ENCODE measurements at places on chromosomes 6 and 20.

DNA sequence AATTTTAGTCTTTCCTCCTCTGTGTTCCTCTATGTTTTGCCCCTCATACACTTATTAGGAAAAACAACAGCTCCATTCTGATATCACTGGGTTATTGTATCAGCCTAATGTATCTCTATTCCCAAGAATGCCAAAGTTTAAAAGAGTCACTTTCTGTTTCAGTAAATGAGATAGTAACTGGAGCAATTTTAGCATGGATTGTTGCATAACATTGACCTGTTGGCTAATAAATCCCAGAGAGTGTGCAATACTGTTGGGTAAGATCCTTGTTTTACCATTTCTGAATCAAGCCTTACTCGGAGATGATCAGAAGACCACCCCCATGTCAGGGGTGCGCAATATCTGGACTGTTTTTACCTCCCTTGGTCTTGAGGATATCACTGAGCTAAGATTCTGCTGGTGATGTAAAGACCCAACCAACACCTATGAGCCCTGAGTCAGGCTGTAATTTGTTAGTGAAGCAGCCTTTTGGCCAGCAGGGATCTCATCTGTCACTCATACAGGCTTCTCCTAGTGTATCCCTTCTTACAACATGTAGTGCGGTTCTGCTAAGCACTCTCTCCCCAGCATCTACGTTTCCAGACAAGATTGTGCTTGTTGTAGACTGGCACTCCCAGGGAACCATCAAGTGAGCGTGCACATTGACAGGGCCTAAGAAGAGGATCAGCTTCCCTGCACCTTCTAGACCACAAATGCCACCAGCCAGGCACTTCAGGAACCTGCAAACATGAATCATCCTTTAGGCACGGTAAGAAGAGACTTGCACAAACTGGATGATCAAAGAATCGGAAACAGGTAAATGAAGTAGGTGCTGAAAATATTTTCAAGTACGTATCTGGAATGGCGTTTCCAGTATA, 11.5 kb upstream of the IPCEF1 start:
- no peak for DNase-seq

GRCh38 chr6:150087336-150087735, 18.4 kb upstream of the ULBP3 start:
- no peak for DNase-seq

- DNase-seq, result peak; percentile 79
These were observed at the start of gene EIF6 for GRCh38 chr20:35284267-35284991. TSS of gene EIF6 (minus strand) at chr20:35284772. CDS start at chr20:35284487, 285 bp downstream.

DNA sequence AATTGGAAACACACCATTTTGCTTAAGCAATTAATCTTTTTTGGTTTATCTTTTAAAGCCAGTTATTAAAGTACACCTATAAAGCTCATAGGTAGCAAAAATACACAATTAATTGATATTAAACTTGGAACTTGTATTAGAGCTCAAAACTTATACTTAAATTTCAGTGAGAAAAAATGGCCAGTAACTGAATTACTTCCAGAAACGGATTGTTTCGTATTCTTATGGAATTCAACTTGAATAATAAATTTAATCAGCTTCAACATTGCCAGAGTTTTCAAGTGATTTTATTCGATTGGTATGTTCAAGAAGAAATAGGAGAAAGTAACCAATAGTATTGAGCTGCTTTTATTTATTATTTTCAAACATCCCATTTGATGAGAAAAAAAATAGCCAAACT, 112.7 kb upstream of the PDE10A start:
- DNase-seq, result no peak

- DNase-seq, result no peak
These were observed 78.7 kb downstream of the SLC2A10 start for GRCh38 chr20:46787991-46788762.

DNA sequence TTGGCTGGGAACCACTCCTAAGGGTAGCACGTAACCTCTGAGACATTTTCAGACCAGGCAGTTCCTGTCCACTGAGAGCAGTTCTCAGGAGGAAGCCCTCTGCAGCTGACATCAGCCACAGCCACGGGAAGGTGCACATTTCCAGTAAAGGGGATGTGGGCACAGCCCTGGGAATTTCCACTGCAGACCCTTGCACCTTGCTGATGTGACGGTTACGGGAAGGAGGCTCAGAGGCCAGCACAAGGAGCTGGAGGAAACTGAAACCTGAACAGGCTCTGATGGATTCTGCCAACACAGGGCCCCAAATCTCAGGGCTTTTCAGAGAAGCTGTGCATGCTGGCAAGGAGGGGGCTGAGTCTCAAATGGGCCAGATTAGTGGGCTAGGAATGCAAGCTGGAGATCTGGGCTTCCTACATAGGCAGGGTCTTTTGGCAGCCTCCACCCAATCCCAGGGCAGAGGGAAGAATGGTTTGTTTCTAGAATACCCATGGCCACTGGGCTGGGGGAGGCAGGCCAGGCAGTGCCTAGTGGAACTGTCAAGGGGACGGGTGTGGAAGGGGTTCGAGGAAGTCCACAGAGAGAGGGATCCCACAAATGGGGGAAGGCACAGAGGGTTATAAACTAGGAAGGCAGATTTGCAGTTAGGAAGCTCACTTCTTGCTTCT, 14.2 kb downstream of the EBF4 start:
- DNase-seq, result no peak

GRCh38 chr6:1595271-1596087, 14.2 kb upstream of the FOXC1 start:
- DNase-seq, result no peak

- no peak for DNase-seq
These were observed 118.3 kb upstream of the GGTLC1 start for GRCh38 chr20:24106801-24107445.

DNA sequence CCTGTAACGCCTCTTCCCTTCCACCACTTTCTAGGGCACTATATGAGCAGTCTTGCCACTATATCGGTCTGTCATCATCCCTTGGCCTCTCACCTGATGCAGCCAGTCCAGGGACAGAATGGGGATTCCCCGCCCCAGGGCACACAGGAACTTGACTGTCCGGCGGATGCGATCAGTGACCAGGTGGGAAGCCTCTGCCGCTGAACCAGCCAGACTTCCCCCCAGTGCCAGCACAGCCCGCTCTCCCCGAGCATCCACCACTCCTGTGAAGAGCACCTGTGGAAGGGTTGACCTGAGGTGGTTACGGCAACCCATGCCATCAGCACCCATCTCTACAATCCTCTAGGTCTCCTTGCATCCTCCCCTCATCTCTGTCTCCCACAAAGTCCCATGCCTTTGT, 12.2 kb upstream of the NRM start:
- DNase-seq, result no peak
